COR-L47 (cell line): ENCODE measurements at places on chromosomes 13 and 19.

GRCh38 chr19:43290568-43291359, 21.4 kb upstream of the PSG9 start:
- DNase-seq = no peak

DNA sequence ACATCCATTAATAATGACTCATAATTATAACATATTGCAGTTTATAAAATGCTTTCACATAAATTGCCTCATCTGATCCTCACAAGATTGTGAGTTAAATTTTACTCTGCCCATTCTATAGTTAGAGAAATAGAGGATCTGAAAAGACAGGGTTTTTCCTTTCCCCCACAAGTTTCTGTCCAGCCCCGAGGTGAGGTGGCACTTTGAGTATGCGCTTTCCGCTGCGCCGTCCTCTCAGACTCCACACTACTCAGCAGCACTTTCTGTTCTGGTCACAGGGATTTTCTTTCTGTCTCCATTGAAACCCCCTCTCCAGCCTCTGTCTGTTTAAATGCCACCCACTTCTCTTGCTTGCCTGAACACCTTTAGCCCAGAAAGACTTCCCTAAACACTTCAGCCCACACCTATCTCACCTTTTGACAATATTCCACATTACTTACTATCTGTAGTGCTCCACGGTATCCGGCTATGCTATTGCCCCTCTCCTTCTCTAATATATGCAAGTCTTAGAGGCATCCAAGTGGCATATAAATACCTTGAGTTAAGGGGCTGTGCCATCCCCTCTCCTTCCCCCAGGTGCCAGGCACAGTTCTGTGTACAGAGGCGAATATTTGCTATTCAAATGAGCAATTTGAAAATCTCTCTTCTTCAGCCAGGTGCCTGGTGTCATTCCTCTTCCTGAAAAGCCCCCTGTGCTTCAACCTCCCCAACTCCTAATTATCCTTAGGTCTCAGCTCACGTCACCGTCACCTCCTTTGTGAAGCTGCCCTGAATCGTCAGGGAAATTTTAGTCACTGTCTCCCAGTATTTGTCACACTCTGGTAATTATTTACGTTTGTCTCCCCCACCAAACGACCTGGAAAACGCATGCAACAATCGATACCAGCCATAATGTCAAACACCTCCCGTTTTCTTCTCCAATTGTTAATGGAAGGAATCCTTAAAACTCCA, 268.7 kb downstream of the NHLRC3 start:
- no peak for DNase-seq

DNA sequence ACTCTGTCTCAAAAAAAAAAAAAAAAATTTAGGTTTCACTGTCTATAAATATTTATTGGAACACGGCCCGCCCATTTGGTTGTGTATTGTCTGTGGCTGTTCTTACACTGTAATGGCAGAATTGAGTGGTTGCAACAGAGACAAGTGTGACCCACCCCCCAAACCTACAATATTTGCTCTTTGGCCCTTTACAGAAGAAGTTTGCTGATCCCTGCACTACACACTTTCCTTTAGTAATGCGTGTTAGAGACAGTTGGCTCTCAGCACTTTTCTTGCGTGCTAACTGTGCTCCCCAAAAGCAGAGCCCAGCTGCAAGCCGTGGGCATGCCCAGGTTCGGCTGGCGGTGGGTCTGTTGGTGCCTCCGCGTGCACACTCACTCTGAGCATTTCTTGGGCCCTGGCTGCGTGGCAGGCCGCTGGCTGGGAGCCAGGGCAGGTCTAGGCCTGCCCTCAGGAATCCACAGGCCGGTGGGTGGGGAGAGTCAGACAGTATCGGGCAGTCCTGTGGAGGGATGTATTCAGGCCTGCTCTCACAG, 72.6 kb downstream of the SIPA1L3 start:
- DNase-seq = no peak

- no peak for DNase-seq
These were observed 11.2 kb downstream of the BCAT2 start for GRCh38 chr19:48799358-48800300.
